ENCODE measurements at places on chromosomes 11 and 22.

GRCh38 chr11:131137046-131137445 is 220.8 kb upstream of the SNX19 start:
- no peak for DNase-seq

- DNase-seq = no peak
Measured at GRCh38 chr11:117251506-117251905, 19.0 kb downstream of the RNF214 start.

- DNase-seq = no peak
Measured at GRCh38 chr11:45082744-45083543, 63.5 kb upstream of the PRDM11 start.

- DNase-seq = no peak
Measured at GRCh38 chr22:46049726-46050450, 72.9 kb upstream of the WNT7B start.

DNA sequence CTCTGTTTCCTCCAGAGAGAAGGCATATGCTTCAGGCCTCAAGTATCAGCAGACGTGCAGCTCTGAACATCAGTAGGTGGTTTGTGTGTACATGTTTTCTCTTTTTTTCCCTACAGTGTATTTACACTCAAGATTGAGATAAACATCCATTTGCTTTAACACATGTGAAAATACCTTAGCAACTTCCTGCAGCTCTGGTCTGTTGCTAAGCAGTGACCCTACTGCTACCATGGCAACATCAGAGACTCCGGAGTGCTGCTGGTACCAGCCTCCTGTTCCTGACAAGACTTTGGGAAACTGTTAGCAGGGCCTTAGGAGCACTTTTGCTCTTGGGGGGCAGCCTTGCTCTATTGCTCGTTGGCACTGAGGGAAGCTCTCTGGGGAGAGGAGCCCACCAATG is 221.2 kb upstream of the PLET1 start:
- no peak for DNase-seq

- no peak for DNase-seq
Measured at GRCh38 chr22:27335102-27335660, 466.4 kb downstream of the MN1 start.

DNA sequence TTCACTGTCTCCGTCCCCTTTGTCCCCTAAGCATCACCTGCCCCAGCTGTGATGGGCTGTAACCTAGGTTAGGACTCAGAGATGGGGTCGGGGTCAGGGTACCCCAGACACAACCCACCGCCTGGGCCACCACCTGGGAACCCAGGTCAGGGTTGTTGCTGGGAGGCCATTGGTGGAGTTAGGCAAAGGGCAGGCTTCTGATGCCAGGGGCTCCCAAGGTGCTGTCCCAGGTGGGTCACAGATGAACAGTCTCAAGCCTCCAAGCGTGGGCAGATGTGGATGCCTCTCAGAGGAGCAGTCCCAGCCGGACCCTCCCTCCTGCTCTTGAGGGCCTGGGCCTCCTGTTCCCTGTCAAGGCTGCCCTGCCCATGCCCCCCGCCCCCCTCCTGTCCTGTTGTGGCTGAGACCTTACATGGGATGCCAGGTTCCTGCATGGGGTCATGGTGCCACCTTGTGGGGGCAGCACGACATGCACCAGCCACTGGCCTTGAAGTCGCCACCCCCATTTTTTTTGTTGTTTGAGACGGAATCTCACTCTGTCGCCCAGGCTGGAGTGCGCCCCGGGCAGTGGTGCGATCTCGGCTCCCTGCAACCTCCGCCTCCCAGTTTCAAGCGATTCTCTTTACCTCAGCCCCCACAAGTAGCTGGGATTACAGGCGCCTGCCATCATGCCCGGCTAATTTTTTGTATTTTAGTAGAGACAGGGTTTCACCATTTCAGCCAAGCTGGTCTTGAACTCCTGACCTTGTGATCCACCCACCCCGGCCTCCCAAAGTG is 12.1 kb downstream of the GATD1 start:
- peak; percentile 60 for DNase-seq

DNA sequence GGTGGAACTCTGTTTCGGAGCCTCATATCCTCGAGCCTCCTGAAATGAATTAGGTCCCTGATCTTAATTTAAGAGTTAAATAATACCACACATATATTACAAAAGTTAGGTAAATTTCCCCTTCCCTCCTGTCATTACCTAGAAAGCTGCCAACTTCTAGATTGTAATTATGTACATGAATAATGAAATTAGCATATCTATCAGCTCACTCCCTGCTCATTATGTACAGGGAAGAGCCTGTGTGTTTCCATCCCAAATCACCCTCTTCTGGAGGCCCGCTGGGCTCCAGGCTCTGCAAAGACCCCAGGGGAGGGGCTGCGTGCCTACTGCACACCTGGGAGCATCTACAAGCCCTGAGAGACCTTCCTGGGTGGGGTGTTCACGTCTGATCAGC is 384.1 kb downstream of the MN1 start:
- no peak for DNase-seq

Data from EH (cell line).